Activated naive CD4-positive, alpha-beta T cell treated with anti-CD3 and anti-CD28 coated beads, Interleukin-2, amount 10 ng/mL, durations not matched to agents 7 days and 5 days (primary cell): ENCODE measurements at places on chromosomes 3 and 15.

GRCh38 chr3:101039285-101039684 lies 46.1 kb upstream of the ABI3BP start:
- no peaks in the 10 kb centered on the region for H3K4me1 ChIP-seq
- DNase-seq: no peak
- no peak overlapping the region for H3K4me3 ChIP-seq

GRCh38 chr15:64634576-64635498 lies 140.6 kb downstream of the RBPMS2 start:
- peaks cover 58% of the 10 kb centered on the region for H3K4me1 ChIP-seq
- DNase-seq: peak; percentile 33
- peak overlapping the region; percentile 2 for H3K4me3 ChIP-seq
- peaks cover 49% of the 10 kb centered on the region for H3K36me3 ChIP-seq

GRCh38 chr3:52314489-52314888 lies 1.6 kb upstream of the DNAH1 start:
- H3K4me1 ChIP-seq: peaks cover 16% of the 10 kb centered on the region
- peaks cover 3% of the 10 kb centered on the region for H3K36me3 ChIP-seq
- H3K4me3 ChIP-seq: no peak overlapping the region
- H3K27ac ChIP-seq: no peak overlapping the region
- peaks cover 9% of the 10 kb centered on the region for H3K27me3 ChIP-seq
- no peak for DNase-seq

DNA sequence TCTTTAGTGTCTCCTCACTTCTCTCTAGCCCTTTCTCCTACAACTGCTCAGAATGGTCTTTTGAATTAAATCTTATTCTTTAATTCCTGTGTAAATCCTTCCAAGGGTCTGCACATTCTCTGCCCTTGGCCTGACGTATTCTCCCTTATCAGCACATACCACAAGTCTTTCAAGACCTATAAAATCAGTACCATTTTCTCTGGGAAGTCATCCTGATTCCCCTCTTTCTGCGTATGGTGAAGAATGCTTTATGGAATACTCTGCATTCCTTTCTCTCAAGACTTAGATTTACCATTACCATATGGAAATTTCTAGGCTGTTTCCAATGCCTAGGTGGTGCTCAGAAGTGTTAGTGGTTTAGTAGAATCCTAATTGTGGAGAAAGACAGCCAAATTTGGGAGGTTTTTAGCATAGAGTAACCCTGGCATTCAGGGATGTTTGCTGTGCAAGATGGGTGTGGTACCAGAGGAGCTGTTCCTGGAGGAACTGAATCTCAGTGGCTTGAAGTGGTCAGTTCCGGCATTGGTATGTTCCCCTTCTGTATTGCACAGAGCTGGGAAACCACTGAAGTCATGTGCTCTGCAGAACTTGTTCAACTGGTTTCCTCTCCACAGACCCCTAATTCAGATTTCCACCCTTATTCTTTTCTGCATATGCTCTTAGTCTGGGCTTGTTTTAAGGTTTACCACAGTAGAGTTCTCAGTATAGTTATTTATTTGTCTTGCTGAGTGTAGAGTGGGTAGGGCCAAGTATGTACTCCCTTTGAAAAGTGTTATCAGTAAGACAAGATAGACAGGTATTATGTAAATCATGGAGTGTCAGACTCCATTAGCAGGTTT lies 24.5 kb downstream of the IQGAP1 start:
- H3K36me3 ChIP-seq: peaks cover 56% of the 10 kb centered on the region
- H3K27me3 ChIP-seq: no peaks in the 10 kb centered on the region

DNA sequence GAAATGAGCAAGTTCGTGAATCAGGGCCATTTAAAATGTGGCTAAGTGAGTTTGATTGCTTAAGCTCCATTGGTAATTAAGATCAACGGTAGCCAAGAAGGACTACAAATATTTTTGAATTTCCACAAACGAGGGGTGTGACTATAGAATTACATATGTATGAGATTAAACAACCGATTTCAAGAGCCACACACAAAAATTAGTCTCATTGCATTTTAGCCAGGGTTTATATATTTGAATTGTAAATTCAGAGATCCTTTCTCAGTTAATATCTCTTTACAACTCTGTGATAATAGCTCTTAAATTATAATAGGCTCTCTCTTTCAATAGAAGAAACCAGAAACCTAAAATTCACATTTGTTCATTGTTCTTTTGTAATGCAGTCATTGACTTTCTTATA lies 325.6 kb upstream of the ICE2 start:
- no peaks in the 10 kb centered on the region for H3K27me3 ChIP-seq
- no peak overlapping the region for H3K27ac ChIP-seq
- DNase-seq: no peak
- H3K4me1 ChIP-seq: peaks cover 52% of the 10 kb centered on the region
- H3K36me3 ChIP-seq: peaks cover 6% of the 10 kb centered on the region

DNA sequence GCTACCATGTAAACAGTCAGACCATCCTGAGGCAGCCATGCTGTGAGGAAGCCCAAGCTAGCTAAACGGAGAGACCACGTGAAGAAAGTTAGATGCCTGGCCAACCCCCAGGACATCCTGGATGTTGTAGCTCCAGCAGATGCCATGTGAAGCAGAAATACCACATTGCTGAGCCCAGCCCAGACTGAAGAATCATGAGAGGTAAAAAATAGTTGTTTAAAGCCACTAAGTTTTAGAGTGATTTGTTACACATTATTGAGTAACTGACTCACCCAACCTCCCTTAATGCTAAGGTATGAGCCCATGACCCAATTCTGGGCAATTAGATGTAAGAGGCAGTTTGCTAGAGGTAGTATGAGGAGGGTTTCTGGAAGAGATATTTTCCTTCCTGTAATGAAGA lies 200.5 kb downstream of the THRB start:
- H3K36me3 ChIP-seq: no peaks in the 10 kb centered on the region
- H3K4me1 ChIP-seq: no peaks in the 10 kb centered on the region
- DNase-seq: no peak
- no peak overlapping the region for H3K4me3 ChIP-seq
- H3K27me3 ChIP-seq: no peaks in the 10 kb centered on the region
- H3K27ac ChIP-seq: no peak overlapping the region

DNA sequence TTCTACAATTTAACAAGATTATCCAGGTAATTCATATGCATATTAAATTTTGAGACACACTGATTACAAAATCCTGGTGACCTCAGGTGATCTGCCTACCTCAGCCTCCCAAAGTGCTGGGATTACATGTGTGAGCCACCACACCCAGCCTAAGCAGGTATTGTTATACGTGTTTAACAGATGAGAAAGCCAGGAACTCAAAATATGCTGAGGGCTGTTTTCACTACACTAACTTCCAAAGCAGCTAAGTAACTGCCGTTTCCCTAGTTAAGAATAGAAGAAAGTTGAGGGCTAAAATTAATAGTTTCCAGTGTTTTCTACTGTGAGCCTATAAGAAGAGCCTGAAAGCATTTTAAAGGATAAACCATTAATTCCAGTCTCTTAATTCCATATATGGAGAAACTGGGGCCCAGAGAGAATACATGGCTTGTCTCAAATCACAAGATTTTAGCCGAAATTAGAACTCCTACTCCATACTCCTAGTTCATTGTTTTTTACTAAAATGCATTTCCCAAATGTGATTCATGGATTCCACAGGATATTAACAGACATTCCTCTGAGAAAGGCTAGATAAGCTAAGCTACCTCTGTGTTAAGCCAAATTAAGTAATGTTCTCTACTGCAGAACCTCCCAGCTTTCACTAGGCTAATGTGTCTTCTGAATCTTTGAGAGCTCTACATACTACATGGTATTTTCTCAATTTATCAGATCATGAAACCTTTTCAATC lies 17.0 kb upstream of the AVEN start:
- DNase-seq: no peak
- peaks cover 7% of the 10 kb centered on the region for H3K36me3 ChIP-seq
- H3K4me1 ChIP-seq: no peaks in the 10 kb centered on the region
- no peak overlapping the region for H3K27ac ChIP-seq

GRCh38 chr3:12409684-12410596 lies 74.3 kb upstream of the TSEN2 start:
- H3K27ac ChIP-seq: no peak overlapping the region
- no peak overlapping the region for H3K4me3 ChIP-seq
- peaks cover 19% of the 10 kb centered on the region for H3K27me3 ChIP-seq
- DNase-seq: no peak

GRCh38 chr3:35900079-35900478 lies 260.8 kb downstream of the ARPP21 start:
- no peaks in the 10 kb centered on the region for H3K4me1 ChIP-seq
- DNase-seq: no peak
- no peak overlapping the region for H3K27ac ChIP-seq
- no peaks in the 10 kb centered on the region for H3K36me3 ChIP-seq

- DNase-seq: no peak
- no peak overlapping the region for H3K4me3 ChIP-seq
- no peaks in the 10 kb centered on the region for H3K27me3 ChIP-seq
- H3K4me1 ChIP-seq: peaks cover 60% of the 10 kb centered on the region
Observed at GRCh38 chr3:111588527-111588926, 6.6 kb downstream of the ZBED2 start.

DNA sequence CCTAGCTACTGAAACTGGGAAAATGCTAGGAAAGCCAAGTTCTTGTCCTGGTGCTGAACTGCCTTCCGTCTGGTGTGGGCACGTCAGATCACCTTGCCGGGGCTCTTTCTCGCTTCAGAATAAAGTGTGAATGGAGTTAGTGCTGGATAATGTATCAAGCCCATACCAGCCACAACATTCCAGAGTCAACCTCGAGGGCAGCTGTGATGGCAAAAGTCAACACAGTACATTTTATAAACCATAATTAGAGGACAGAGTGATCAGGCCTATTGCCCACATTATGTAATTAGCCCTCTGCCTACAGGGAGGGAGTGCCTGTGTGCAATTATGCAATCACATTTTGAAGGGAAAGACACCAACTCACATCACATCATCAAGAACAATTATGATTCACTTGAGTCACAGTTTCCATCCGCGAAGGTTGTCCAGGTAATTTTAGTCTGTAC lies 165.2 kb downstream of the RORA start:
- H3K27me3 ChIP-seq: peaks cover 17% of the 10 kb centered on the region
- H3K27ac ChIP-seq: no peak overlapping the region
- H3K4me1 ChIP-seq: no peaks in the 10 kb centered on the region
- no peak overlapping the region for H3K4me3 ChIP-seq
- H3K36me3 ChIP-seq: no peaks in the 10 kb centered on the region

- H3K27me3 ChIP-seq: no peaks in the 10 kb centered on the region
- no peak for DNase-seq
- no peak overlapping the region for H3K27ac ChIP-seq
- no peak overlapping the region for H3K4me3 ChIP-seq
- no peaks in the 10 kb centered on the region for H3K36me3 ChIP-seq
Observed at GRCh38 chr3:107987036-107987939, 103.5 kb downstream of the CD47 start.

- H3K27me3 ChIP-seq: peaks cover 77% of the 10 kb centered on the region
- no peaks in the 10 kb centered on the region for H3K36me3 ChIP-seq
- H3K4me3 ChIP-seq: no peak overlapping the region
- H3K4me1 ChIP-seq: peaks cover 29% of the 10 kb centered on the region
Observed at GRCh38 chr15:41511331-41511898, 2.2 kb downstream of the LTK start.

DNA sequence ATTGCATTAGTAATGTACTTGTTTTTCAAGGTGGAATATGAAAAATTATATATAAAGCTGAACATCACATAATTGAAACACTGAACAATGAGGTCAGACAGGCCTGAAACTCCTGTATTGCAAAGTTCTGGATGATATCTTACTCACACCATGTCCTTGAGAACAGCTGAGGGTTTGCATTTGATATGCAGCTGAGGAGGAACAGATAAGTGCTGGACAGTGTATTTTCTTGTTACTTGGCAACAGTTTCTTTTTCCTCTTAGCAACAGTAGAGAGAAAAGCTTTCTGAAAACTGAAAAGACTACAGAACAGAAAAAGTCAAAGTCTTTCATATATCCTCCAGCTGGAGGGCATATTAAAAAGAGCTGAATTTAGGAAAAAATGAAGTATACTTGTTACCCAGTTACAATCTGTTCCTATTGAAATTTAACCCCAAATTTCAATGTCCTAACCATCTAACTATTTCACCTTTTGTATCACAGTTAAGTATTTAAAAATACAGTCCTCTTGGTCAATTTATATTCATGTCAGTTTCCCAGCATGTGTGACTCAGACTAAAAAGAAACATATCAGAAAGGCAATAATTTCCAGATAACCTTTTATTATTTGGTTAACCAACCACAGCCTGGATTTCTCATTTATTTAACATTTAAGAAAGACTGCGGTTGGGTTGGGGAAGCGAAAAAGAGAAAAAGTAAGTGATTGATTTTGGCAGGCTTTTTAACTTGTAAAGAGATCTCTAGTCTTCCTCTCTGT lies 733.0 kb upstream of the DPPA4 start:
- no peaks in the 10 kb centered on the region for H3K36me3 ChIP-seq
- no peak for DNase-seq
- no peaks in the 10 kb centered on the region for H3K4me1 ChIP-seq
- no peaks in the 10 kb centered on the region for H3K27me3 ChIP-seq

DNA sequence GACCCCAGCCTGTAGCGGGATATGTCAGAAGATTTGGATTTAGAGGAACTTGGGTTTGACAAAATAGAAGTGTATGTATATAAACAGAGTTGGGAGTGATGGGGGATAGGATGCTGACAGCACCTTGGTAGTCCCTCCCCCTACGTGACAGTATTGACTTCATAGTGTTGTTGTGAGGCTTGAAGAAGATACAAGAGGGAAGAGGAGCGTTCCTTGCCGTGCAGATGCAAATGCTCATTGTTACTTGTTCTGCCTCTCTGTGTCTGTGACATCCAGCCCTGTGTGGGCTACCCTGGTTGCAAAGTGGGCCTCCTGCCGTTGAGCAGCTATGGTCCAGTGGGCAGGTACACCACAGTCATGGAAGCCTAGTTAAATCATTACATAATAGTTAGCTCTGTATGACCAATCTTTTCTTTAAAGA lies 45.0 kb downstream of the SMAD3 start:
- H3K27ac ChIP-seq: peak overlapping the region; percentile 69
- peaks cover 68% of the 10 kb centered on the region for H3K4me1 ChIP-seq
- peaks cover 64% of the 10 kb centered on the region for H3K36me3 ChIP-seq
- no peak for DNase-seq
- H3K27me3 ChIP-seq: no peaks in the 10 kb centered on the region

DNA sequence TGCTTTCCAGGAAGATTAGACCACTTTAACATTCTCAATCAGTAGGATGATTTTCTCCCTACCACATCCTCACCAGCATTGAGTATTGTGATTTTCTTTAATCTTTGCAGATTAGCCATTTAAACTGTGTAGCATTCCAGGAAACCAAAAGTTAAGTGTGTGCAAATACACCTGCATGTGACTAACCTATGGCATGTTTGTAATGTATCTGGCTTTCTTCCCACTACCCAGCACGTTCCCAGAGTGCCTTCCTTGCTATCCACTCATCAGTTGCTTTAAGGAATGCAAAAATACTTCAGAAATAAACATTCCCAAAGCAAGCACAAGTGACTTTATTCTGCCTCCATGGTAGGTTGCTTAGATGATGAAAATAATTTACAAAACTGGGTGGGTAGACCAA lies 74.2 kb downstream of the ATG7 start:
- H3K27me3 ChIP-seq: no peaks in the 10 kb centered on the region
- peaks cover 59% of the 10 kb centered on the region for H3K36me3 ChIP-seq
- H3K4me3 ChIP-seq: no peak overlapping the region
- H3K4me1 ChIP-seq: no peaks in the 10 kb centered on the region

DNA sequence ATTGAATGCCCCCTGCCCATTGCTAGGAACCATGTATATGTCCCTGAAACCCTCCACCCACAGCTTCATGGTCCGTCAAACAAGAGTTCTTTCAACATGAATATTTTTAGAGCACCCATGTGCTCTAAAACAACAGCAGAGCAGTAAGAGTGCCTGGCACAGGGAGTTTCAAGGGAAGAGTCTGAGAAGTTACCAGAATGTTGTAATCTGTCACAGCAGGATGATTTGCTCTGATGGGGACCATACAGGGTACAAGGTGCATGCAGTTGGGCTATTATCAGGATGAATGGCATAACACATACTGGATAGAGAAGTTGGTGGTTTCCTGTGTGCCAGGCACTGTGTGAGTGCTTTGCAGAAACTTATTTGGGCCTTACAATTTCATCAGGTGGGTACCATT lies 27.8 kb upstream of the FLNB start:
- H3K27me3 ChIP-seq: no peaks in the 10 kb centered on the region
- H3K27ac ChIP-seq: no peak overlapping the region
- DNase-seq: no peak
- H3K4me1 ChIP-seq: peaks cover 30% of the 10 kb centered on the region
- H3K36me3 ChIP-seq: no peaks in the 10 kb centered on the region
